CD4-positive, CD25-positive, alpha-beta regulatory T cell (primary cell): ENCODE measurements at places on chromosomes 7 and 10.

DNA sequence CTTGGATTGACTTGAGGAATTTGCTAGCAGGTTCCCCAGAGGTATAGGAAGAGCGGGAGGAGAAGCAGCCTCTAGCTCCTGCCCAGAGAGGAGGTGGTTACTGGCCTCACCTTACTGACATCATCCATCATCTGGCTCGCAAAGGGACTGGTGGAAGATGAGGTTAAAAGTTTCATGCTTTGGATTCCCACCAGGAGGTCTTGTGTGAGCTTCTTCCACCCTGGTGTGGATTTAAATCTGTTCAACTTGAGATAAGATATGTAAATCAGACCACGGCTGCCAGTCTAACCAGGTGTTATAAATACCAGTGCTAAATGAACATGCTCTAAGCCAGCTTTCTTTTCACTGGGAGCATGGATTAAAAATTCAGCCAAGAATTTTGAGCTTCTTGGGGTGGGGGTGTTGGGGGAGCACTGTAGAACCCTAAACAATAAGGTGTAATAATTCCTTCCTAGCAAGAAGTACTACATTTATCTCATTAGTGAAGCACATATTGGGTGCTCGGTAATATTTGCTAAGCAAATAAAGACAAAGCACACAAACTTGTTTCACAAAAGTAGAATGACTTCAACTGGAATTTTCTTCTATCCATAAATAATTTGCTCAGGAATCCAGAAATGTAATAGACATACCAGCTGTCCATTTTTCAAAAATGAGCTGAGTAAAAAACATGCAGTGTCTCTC, 7.8 kb downstream of the PROSER2 start:
- DNase-seq: no peak

GRCh38 chr7:30848121-30848855, 63.4 kb upstream of the AQP1 start:
- DNase-seq: no peak

- no peak for DNase-seq
Measured at GRCh38 chr10:112366992-112367391, 6.9 kb upstream of the ACSL5 start.

GRCh38 chr10:50360077-50360850, 108.9 kb upstream of the ASAH2 start:
- no peak for DNase-seq

DNA sequence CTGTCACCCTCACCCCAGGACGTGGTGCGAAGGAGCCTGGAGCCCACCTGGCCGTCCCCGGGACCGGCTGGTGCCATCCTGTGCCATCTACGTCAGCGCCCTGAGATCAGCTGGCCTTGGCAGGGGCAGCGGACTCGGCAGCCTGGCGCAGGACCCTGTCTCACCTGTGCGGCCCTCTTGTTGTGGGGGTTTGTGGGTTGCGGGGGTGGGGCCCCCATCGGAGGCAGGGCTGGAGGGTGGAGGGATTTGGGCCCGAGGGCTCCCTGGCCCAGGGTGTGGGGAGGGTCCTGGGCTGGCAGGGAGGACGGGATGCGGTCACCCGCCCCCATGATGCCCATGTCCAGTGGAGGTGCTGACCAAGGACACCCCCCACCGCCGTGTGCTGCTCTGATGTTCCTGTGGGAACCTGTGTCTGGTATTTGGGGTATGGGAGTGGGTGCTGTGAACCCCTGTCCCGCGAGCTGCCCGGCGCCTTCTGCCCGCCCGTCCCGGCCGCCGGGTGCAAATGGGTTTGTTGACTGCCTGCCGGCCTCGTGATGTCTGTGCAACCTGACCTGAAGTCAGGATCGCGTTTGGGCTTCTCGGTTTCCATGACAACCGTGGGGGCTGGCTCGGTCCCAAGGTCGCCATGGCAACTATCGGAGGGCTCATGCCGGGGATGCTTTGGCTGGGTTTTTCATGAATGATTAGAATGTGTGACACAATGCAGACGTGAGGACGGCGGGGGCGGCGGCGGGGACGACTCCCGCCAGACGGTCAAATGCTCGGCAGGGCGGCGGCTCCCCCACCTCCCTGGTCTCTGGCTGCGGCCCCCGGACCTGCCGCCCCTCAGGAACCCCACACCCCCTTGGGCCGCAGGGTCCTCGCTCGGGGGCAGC, 7.3 kb downstream of the MAFK start:
- no peak for DNase-seq

- DNase-seq: no peak
Measured at GRCh38 chr10:84820596-84820995, 492.2 kb downstream of the CCSER2 start.

DNA sequence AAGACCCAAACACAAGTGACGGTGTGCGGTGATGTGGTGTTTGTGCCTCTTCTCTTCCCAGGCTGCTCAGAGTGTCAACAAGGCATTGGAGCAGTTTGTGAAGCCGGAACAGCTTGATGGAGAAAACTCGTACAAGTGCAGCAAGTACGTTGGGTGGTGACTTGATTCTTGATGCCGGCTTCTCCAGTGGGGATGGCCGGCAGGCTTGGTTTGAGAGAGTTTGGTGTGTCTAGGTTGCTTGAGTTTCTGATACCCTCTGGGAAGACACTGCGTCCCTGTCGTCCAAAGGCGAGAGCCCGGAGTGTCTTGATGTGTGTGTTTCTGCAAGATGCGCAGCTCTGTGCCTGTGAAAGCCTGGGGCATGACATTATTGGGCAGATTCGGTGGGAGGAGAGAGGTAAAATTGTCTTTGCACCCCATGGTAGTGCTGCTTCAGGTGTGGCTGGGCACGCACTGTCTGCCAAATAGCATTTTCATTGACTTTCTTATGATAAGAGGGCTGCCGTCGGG, 111.8 kb downstream of the ANKRD61 start:
- no peak for DNase-seq

GRCh38 chr10:112126901-112127300, 56.7 kb downstream of the GPAM start:
- DNase-seq: no peak

DNA sequence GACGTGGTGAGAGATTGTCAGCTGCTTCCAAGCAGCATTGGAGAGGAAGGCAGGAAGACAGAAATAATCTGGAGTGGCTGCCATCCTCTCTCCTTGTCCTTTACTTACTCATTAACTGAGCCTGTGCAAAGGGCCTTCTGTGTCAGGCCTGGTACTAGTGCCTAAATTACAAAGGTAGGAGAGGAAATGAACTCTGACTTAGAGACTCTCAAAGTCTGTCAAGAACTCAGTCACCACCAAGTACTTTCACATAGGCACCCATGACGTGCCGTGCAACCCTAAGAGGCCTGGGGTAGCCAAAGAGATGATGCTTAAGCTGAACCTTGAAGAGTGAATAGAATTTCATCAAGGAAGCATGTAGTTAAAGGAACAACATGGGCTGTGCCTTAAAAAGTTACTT, 866.9 kb downstream of the LRMDA start:
- no peak for DNase-seq

- no peak for DNase-seq
Measured at GRCh38 chr7:23003505-23004246, 10.3 kb downstream of the HYCC1 start.

DNA sequence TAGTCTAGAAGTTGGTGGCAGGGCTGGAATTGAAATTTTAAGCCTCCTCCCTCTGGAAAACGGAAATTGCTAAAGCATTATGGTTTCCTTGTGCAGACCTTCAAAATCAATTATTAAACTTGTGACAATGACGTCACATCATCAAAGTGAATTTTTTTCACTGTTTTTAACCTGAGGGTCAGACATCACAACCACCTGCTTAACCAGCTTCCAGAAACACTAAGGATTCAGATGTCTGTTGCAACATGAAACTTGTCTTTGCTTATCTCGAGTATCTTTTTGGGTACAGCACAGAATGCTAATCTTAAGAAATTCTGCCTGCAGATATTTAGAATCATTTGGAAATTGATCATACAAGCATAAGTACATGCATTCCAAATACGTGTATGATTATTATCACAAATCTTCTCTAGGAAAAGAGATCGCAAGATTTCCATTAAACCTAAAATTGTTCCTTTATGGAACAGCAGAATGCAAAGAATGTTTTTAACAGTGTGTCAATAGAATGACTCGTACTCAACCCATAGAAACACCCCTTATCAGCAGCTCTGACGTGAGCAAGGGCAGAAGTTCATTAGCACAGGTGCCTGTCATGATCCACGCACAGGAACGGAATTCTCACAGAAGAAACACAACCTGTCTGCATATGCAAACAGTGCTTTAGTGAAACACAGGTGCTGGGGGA, 4.1 kb upstream of the GTPBP4 start:
- no peak for DNase-seq

GRCh38 chr10:78866731-78867554, 201.8 kb upstream of the ZMIZ1 start:
- no peak for DNase-seq

DNA sequence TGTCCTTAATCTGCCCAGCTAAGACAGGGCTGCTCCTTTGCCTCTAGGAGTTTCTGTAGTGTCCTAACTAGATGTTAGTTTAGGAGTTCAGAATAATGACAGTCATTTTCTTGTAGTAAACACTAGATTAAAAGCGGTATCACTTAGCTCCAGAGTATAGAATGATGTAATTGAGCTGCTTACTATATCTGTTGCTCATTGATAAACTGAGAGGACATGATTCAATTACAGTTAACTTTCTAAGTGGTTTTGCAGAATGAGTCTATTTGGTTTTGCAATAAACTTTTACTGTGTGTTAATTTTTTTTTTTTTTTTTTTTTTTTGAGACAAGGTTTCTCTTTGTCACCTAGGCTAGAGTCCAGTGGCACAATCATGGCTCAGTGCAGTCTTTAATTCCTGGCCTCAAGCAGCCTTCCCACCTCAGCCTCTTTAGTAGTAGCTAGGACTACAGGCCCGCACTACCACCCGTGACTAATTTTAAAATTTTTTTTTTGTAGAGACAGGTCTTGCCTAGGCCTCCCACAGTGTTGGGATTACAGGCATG, 1.8 kb downstream of the STMP1 start:
- no peak for DNase-seq

GRCh38 chr10:69089638-69090599, 2.0 kb downstream of the SRGN start:
- DNase-seq: peak; percentile 73

- DNase-seq: no peak
Measured at GRCh38 chr10:111114758-111115500, 38.1 kb downstream of the ADRA2A start.

- DNase-seq: no peak
Measured at GRCh38 chr7:149598721-149599308, 101.2 kb upstream of the ZNF746 start.
